ENCODE measurements at places on chromosomes 12 and 14. TPM values are rescaled to one million over a fixed set of nuclear protein-coding genes. Genes with fewer than 3 reads are reported as not detected.

The HSPA2 gene
- 7.7 TPM for total RNA-seq

The NUAK1 gene
- 5.0 TPM for total RNA-seq

The KCNH3 gene
- 0.26 TPM for total RNA-seq

The DIO2 gene
- 1.4 TPM for total RNA-seq

The CACNA2D4 gene
- 1.8 TPM for total RNA-seq

The TMEM116 gene
- 9.0 TPM for total RNA-seq

The DBX2 gene
- not detected for total RNA-seq

The LMNTD1 gene
- not detected for total RNA-seq

The ACOT6 gene
- total RNA-seq, result not detected

The ENDOU gene
- total RNA-seq, result not detected

The RPGRIP1 gene
- under 0.01 TPM for total RNA-seq

The PTGR2 gene
- 3.5 TPM for total RNA-seq

The OTX2 gene
- not detected for total RNA-seq

The DEPDC4 gene
- 6.9 TPM for total RNA-seq

The PYGL gene
- 32.3 TPM for total RNA-seq

The GUCY2C gene
- total RNA-seq, result not detected

The CLEC4E gene
- not detected for total RNA-seq

Measured in epithelial cell of alveolus of lung (primary cell).